ENCODE measurements at places on chromosomes 11 and 22. TPM values are rescaled to one million over a fixed set of nuclear protein-coding genes. Genes with fewer than 3 reads are reported as not detected.

The GRK3 gene
- 26.7 TPM for total RNA-seq

The ARHGAP8 gene
- total RNA-seq: 2.1 TPM

- DNase-seq: no peak
Measured at GRCh38 chr11:104148074-104148473, 15.9 kb downstream of the PDGFD start.

DNA sequence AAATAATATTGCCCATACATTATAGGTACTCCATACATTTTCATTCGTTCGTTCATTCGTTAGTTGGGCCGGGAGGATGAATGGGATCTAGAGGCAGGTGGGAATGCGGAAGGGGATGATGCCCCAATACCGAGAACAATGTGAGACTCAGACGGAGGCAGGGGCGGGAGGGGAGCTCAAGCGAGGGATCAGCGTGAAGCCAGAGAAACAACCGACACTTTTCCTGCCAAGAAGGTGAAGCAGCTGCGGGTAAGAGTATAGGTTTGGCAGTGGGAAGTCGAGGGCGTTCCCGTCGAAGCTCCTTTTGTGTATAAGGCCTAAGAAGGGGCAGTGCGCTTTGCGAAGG, 1.1 kb upstream of the ARHGEF17 start:
- no peak for DNase-seq

DNA sequence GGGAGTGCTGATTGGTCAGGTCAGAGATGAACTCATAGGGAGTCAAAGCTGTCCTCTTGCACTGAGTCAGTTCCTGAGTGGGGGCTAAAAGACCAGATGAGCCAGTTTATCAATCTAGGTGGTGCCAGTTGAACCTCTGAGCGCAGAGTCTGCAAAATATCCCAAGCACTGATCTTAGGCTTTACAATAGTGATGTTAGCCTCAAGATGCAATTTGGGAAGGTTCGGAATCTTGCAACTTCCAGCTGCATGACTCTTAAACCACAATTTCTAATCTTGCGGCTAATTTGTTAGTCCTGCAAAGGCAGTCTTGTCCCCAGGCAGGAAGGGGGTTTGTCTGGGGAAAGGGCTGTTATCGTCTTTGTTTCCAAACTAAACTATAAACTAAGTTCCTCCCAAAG, 92.3 kb upstream of the PARVA start:
- no peak for DNase-seq
